ENCODE measurements at places on chromosomes 6 and 20.

DNA sequence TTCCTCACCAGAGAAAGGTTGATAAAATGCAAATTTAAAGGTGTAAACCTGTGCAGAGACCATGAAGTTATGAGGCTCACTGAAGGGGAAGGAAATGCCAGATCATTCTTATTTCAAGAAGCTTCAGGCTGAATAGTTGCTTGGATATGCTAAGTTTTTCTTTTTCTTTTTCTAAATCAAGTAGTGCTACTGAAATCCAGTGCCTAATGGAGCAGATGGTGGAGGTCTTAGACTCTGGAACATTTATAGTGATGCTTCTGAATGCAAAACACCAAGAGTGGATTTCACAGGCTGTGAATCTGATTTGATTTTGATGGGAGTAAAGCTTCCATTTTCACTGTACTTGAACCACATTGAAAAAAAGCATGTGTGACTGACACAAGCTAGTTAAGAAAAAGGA, 151.2 kb upstream of the BEND3 start:
- no peak for DNase-seq

- no peak for DNase-seq
Observed at GRCh38 chr20:39778431-39778830, 816.3 kb downstream of the DHX35 start.

DNA sequence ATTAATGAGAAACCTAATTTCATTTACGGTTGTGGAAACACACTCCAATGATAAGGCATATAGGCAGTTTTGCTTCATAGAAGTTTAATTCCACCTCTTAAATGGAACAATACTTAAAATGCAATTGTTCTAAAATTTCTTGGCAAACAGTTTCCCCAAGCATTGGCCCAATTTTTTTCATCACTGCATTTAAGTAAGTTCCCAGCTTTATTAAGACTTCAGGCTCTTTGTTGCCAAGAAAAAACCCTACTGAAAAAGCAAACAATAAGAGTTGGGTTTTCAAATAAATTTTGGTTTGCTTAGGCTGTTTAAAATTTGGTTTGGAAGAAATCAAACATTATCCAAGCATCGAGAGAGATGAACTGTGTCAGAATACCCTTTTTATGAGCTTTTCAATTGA, 690.9 kb upstream of the NRSN1 start:
- DNase-seq: no peak

DNA sequence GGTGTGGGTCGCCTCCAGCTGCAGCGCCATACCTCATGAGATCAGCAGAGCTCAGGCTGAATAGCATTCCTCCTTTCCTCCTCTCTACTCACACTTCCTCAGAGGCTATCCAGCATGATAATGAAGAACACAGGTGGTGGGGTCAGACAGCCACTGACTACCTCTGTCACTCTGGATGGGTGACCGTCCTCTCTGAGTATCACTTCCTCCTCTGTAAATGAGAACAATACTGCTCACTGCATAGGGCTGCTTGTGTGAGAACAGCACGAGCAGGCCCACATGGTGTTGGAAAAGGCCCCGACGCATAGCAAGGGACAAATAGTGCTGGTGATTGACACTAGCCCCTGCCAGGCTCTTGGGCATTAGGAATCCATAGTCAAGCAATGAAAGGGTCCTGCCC, 239.1 kb downstream of the PRKN start:
- no peak for DNase-seq

DNA sequence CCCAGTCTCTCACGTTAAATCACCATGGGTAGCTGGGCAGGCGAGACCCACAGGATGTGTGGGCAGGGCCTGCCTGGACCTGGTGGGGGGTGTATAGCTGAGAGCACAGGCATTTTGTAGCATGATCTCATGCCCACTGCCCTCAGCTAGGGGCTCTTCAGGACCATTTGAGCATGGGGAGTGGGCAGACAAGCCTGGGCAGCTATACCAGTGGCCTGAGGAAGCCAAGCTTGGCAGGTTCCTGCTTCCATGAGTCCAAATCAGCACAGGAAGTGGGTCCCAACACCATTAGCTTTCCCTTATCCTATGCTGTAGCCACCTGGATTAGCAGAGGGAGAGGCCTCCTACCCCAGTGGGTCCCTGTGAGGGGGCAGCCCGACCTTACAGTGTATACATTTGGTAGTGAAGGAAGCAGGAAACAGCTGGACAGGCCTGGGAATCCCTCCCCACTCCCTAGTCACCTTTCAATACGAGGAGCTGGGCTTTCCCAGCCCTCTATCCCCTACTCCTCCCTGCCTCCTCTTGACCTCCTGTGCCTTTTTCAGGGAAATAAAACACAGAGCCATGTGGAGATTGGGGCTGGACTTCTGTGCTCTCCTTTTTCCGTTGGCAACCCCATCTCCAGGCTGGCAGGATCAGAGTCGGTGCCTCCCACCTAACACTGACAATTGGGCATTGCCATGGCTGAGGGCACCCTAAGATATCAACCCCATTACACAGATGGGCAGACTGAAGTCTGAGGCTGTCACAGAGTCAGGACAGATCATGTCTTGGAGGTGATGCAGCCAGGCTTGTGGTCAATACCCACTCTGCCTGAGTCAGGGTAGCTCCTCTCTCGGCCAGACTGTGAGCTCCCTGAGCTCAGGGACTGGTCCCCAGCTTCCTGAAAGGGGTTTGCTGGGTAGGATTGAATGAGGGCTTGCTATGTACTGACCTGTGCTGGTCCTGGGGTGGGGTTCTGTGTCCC, 59.8 kb downstream of the MRPL14 start:
- DNase-seq: no peak

GRCh38 chr6:37260444-37260843, 2.5 kb upstream of the TMEM217 start:
- no peak for DNase-seq

DNA sequence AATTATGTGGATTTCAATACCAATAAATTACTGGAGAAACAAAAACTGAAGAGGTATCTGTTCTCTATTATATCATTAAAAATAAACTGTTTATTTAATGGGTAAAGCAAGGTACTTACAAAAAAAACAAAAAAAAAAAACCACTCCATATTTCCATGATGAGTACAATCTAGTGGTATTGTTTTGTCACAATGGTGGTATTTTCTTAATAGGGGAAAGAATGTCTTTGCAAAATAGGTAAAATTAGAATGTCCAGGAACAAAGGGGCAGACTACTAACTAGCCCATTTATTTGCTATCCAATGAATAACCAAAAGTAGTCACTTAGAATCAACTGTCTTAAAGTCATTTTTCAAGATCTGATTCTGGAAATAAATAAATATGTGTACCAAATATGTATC, 92.0 kb downstream of the ARHGAP18 start:
- no peak for DNase-seq

- no peak for DNase-seq
Observed at GRCh38 chr6:166904101-166904746, 52.1 kb downstream of the RNASET2 start.

GRCh38 chr20:41428285-41428684, 61.7 kb upstream of the EMILIN3 start:
- DNase-seq: no peak

GRCh38 chr20:41716436-41716835, 98.3 kb upstream of the CHD6 start:
- DNase-seq: no peak

DNA sequence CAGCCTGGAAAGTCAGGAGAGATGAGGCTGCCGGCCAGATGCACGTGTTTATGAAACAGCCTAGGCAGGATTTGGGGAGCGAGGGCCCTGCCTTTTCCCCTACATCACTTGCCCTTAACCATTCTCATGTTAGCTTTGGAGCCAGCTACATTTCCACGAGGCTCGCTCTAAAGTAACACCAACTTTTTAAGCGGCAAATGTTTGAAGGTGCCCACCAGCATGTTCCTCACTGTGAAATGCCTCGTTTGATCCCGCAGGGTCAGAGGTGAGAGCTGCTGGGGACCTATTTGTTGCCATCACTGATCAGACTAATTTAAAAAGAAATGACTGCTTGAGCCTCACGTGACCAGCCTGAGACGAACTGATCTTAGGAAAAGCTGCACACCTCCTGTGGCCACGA, 51.6 kb upstream of the DACT2 start:
- no peak for DNase-seq

GRCh38 chr6:150610584-150610983, 10.9 kb downstream of the PLEKHG1 start:
- no peak for DNase-seq

DNA sequence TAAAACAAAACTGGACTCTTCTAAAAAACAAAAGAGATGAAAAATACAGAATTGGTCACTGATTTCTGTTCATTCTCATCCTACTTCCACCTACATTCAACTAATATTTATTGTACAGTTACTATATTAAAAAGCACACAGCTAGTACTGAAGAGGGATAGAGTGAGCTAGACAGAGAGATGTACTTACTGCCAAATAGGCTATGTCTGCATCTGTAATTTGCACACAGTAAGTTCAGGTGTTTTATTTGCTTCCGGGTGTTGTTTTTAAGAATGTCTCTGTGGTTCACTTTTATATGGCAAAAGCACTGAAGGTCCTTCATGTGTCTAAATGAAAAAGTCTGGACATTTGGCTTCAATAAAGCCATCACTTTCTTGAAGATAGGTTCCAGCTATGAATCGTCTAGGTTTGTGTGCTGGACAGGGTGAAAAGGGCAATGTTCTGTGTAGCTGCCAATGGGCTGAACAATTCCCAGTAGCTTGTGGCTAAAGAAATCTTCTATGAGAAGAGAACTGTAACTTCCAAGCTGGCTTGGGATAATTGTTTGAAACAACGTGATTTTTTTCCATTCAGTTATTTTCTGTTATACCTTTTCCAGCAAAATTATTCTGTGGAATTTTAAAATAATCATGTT, 47.3 kb downstream of the EPB41L2 start:
- DNase-seq: no peak

GRCh38 chr6:123489589-123489988, 147.2 kb downstream of the TRDN start:
- no peak for DNase-seq

DNA sequence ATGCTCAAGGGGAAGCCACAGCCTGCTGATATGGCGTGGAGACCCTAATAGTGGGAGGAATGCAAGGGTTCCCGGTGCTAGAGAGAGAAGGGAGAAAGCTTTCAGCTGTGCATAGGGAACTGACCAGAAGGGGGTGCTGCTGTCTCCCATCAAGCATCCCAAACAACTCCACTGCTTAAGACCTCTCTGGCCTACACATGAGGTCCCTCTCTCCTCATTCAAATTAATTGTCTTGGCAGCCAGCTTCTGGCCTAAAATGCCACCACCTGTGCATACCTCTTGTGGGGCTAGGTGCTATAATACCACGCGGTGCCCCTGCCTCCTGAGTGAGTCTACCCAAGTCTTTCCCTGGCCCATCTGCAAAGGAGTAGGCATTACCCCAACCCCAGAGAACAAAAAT, 14.5 kb downstream of the ADISSP start:
- no peak for DNase-seq

DNA sequence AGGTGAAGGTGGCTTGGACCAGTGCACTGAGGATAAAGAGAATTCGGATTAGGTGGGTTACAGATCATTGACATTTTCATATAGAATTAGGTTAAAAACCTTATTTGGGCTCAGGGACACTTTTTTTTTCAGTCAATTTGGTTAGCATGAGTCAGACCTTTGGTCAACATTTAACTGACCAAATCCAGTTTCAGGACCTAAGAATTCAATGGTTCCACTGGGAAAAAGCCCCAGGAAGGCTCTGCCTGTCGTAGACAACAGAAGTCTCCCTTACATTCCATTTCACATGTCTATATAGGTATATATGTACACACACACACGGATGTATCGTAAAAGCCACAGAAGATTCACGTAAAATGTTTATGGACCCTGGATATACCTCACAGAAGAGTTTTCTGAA, 184.2 kb upstream of the RREB1 start:
- DNase-seq: no peak

DNA sequence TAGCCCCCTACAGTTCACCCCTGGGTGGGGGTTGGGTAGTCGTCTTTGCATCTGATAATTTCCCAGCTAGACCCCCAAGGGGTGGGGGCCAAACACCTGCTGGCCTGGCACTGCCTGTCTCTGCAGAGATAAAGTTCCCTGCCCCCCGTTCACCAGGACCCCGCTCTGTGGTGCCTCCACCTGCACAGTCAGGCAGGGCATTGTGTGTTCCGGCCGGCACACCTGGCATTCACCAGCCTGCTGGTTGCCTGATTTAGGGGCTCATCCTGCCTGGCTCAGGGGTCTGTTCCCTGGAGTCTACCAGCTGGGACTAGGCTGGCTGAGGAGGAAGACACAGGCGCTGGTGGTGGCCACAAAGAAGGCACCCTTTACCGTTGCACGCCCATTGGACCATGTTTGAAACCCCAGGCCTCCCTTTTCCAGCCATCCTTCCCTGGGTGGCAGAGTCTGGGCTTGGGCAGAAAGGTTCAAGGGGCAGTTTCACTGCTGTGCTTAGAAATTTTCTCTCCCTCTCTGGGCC, 30.8 kb upstream of the SCRT2 start:
- DNase-seq: no peak

DNA sequence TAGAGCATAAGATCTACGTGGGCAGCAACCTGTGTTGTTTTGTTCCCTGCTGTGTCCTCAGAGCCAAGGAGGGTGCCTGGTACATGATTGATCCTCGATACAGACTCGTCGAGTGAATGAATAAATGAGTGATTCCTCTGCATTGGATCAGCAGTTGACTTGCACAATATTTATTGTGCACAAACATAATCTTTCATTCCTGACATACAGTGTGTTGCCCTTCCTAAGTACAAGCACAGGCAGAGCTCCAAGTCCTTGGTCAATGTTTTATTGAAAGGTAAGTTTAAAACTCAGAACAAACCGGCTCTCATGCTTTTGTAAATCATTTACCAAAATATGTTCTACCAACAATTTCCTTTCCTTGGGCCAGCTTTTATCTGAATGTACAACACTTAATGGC, 57.4 kb downstream of the STMND1 start:
- DNase-seq: no peak

DNA sequence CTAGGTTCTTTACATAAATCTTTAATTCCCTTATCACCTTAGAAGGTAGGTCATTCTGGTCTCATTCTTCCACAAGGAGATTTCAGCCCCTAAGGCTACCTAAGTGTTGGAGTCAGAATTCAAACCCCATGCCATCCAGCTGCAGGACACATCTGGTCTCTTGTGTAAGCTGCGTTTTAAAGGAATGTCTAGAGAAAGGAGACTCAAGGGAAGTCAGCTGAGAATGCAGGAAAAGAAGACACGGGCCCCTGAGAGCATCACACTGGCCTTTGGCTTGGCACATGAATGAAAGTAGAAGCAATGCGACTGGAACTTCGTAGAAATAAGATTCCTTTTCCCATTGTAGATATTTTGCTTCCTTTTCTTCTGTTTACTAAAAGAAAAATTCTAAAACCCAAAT, 76.7 kb upstream of the SYNJ2 start:
- no peak for DNase-seq

DNA sequence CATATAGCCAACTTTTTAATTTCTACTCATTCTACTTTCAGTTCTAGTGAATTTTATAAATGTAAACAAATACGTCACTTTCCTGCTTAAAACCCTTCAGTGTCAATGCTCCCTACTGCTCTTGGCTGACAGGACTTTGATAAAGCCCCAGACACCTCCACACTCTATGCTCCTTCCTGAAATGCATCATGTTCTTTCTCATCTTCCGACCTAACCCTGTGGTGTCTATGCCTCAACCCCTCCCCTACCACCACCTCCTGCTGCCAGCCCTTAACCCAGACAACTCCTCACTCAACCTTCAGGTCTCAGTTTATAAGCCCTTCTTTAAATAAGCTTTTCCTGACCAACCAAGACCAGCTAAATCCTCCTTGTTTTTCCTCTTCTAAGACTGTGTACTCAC, 19.1 kb downstream of the TLDC2 start:
- no peak for DNase-seq
